ENCODE measurements at places on chromosomes 7 and 10. TPM values are rescaled to one million over a fixed set of nuclear protein-coding genes. Genes with fewer than 3 reads are reported as not detected.

DNA sequence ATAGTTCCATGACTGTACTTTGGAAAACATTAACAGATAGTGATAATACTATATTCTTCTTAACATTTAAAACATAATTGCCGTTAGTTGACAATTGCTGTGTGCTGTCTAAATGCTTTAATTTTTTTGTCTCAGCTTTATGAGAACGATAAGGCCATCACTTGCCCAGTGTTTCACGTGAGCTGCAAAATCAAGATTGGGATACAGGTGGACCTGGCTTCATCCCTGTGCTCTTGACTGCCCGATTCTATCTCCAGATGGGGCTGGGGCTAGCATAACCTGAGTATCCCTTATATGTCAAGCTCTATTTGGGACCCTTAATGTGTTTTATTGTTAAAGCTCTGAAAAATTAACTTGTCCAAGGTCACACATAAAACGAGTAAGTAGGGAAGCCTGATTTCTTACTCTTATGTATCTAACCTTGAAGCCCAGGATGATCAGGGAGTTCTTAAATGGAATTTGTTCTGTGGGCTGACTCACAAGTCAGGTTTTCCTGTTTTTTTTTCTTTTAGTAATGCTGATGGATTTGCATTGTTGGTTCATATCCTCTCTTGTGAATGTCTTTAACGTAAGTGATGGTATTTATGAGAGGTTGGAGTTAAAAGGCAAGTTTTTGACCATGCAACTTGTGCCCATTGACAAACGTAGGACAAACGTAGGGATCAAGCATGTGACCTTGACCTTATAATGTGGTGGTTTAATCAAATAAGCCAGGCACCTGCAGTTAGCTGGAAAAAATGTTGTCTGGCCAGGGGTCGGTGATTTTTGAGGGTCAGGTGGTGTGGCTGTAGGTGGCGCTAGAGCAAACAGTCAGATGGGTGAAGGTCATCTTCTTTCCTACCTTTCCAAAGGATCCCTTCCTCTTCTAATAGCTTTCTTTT, 3.6 kb downstream of the PRKAR2B start:
- peaks cover 5% of the 10 kb centered on the region for H3K27me3 ChIP-seq
- peaks cover 50% of the 10 kb centered on the region for H3K4me1 ChIP-seq
- no peak overlapping the region for H3K4me3 ChIP-seq
- H3K27ac ChIP-seq, result no peak overlapping the region
- peaks cover 9% of the 10 kb centered on the region for H3K36me3 ChIP-seq
- DNase-seq, result no peak

CHCHD1 gene
- 22.5 TPM for total RNA-seq

PON3 gene
- total RNA-seq, result 50.9 TPM

SKIDA1 gene
- total RNA-seq, result 5.9 TPM

Measured in endothelial cell (in vitro differentiated cells).